Stimulated activated CD4-positive, alpha-beta T cell treated with anti-CD3 and anti-CD28 coated beads, Interleukin-12 subunit alpha, Interleukin-12 subunit beta, amount 100 ng/mL, for 4 hours (primary cell): ENCODE measurements at places on chromosomes 6 and 20.

GRCh38 chr20:38092915-38093314 is 59.4 kb downstream of the RPRD1B start:
- no peak for DNase-seq

GRCh38 chr6:116461932-116462885 is 1.0 kb downstream of the CALHM6 start:
- DNase-seq = peak; percentile 39

GRCh38 chr20:1651268-1652058 is 6.1 kb downstream of the SIRPG start:
- DNase-seq = no peak

DNA sequence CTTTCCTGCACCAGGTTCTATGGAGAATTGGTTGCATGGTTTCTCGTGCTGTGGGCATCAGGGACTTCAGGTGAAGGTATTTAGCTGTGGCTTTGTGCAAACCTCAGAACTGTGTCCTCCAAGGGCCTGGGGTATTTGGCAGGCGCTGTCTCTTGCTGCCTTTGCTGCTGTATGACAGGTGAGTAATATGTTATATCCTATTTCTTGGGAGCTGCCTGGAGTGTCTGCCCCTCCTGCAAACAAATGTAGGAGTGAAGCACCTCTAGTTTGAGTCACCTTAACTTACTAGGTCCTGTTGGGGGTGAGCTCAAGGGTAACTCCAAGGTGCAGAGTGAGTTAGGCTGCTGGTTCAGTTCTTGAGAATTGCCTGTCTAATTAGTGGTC is 177.7 kb upstream of the RNF24 start:
- DNase-seq = no peak

GRCh38 chr6:167543602-167544497 is 219.0 kb downstream of the TTLL2 start:
- DNase-seq = no peak

DNA sequence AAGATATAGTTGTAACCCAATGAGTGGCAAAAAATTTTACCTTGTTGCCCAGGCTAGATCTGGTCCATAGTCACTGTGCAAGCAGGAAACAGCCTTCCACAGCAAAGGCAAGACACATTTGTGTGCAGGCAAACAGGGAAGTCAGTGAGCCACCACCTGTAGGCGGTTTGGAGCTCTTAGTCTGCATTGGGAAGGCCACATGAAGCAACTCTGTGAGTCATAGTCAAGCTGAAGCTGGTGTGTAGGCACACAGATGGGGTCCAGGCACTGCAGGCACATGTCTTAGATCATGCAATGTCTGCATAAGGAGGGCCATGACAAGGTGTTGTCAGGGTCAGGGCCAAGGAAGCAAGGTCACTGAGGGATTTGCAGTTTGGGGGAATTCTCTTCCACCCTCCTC is 543.2 kb upstream of the EPHA7 start:
- no peak for DNase-seq

GRCh38 chr20:6295127-6295866 is 172.5 kb upstream of the FERMT1 start:
- DNase-seq = no peak

GRCh38 chr20:32159766-32160221 is 47.7 kb downstream of the PLAGL2 start:
- DNase-seq = no peak

DNA sequence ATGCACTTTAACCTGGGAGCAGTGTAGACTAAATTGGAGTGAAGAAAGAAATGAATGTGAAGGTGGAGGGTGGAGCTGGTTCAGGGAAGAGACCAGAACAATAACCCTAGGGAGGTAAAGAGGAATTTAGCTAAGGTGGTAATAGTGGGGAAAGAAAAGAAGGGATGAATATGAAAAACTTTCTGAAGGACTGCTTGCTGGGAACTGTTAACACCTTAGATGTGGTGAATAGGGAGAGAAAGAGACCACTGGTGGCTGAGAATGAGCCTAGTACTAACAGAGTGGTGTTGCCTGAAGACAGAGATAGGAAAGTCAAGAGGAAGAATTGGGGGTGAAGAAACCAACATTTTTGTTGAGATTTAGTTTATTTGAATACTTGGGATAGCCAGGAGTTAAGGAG is 78.4 kb upstream of the HS3ST5 start:
- no peak for DNase-seq

DNA sequence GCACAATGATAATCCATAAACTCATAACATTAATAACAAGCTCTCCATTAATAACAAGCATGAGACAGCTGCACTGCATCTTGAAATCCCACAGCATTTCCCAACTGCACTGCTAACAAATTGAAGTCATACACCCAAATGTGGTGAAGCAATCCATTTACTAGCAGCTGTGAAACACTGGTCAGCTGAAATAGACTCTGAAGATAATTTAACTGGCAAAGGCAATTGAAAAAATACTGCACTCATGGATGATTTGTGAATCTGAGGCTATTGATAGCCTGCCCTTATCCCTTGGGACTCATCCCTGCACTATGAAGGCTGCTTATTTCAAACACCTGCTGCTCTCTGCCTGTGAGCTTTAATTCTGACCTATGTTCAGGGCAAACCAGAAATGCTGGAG is 49.1 kb upstream of the PLCB1 start:
- no peak for DNase-seq

DNA sequence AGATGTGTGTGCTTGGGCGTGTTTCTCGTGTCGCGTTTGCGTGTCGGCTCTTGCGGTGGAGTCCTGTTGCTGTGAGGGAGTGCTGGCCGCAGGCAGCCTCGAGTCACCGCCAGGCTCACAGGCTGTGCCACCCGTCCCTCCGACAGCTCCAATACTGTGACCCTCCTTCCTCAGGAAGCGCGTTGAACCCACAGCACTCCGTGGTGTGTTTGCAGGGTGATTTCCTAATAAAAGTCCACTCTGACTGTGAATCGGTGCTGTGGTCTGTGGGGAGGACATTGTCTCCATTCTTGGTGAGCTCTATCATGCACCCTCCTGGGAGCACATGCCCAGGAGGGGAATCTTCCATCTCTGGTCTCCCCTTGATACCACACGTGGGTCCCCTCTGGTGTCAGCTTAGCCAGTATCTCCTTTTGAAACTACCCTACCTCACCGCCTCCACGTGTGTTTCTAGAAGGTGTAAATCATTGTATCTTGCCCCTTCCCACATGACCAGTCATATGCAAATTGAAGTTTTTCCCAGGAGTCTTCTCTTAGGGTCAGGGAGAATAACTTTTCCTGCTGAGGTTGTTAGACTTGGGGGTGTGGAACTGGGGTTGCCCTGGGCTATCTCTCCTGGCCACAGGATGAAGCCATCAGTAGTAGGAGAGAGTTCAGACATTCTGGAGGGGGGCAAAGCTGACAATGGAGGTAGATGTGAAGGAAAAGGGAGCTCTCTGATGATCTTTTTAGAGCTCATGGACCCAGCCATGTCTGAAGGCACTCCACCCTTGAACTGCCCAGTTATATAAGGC is 13.3 kb upstream of the PCMTD2 start:
- DNase-seq = no peak

GRCh38 chr20:61757678-61758563 is 307.8 kb downstream of the TAF4 start:
- no peak for DNase-seq

DNA sequence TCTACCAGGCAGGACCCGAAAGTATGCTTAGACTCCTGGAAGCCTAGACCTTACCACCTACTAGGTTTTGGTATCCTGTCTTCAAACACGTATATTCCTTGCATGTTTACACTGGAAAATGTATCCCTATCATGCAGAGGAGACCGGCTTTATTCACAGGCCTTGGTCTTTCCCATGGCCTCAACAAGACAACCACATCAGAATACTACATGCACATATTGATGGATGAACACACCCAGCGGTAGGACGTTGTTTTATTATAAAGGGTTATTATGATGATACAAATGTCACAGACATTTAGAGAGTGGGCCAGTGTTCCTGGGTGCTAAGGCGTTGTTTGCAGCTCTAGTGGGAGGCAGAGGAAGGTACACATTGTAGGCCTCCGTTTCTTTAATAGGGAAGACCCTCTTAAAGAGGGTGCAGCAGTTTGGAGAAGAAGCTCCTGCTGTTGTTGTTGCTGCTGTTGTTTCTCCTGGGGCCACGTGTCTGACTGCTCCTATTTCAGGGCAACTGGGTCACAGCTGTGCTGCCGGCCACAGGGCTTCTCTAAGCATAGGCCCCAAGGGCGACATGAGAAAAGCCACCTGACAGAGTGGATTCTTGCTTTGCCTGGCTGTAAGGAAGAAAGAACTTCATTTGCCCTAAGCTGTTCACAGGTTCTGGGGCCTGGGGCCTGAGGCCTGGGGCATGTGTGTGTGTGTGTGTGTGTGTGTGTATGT is 98.3 kb upstream of the SASH1 start:
- DNase-seq = no peak
